Activated CD4-positive, alpha-beta memory T cell treated with anti-CD3 and anti-CD28 coated beads, Interleukin-2, amount 10 ng/mL, durations not matched to agents 7 days and 5 days (primary cell): ENCODE measurements at places on chromosomes 1 and 21.

DNA sequence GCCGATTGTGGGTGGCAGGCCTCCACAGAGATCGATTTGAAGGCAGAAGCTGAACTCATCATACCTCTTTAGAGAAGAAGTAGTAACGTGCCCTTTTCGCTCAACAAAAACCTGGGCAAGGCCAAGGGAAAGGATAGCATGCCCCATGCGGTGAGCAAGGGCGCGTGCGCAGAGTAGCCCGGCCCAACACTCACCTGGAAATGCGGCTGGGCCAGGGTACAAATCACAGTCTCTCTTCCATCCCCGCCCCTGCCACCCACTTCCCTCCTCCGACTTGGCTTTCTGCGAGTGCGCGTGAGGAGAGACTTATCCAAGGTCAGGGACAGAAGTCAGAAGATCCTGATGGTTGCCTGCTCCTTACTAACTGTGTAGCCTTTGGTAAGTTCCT is 160.7 kb upstream of the C1orf21 start:
- no peak overlapping the region for H3K27ac ChIP-seq
- DNase-seq: no peak
- H3K27me3 ChIP-seq: peaks cover 1% of the 10 kb centered on the region
- H3K36me3 ChIP-seq: no peaks in the 10 kb centered on the region
- H3K4me1 ChIP-seq: no peaks in the 10 kb centered on the region

DNA sequence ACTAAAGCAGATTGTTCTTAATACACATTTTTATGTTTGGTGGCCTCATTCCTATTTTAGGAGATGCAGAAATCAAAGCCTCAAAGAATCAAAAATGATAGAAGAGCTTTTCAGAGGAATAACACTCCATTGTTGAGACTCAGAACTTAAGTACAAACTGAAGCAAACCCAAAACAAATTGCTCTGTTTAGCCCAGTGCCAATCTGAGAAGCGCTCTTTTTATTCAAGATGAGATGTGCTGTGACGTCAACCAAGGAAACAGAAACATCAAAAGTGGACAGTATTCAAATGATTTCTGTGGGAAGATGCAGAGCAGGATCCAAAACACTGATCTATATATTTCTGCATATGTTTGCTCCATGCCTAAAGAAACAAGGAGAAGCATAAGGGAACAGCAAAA is 18.0 kb downstream of the COLGALT2 start:
- peaks cover 10% of the 10 kb centered on the region for H3K27me3 ChIP-seq
- H3K4me1 ChIP-seq: no peaks in the 10 kb centered on the region
- H3K4me3 ChIP-seq: no peak overlapping the region
- H3K27ac ChIP-seq: no peak overlapping the region
- no peak for DNase-seq

GRCh38 chr1:244349103-244349531 is 102.6 kb downstream of the ADSS2 start:
- H3K4me1 ChIP-seq: peaks cover 40% of the 10 kb centered on the region
- no peaks in the 10 kb centered on the region for H3K36me3 ChIP-seq
- no peak overlapping the region for H3K4me3 ChIP-seq
- no peak overlapping the region for H3K27ac ChIP-seq
- peaks cover 3% of the 10 kb centered on the region for H3K27me3 ChIP-seq

- DNase-seq: no peak
- H3K27ac ChIP-seq: peak overlapping the region; percentile 68
- H3K4me1 ChIP-seq: peaks cover 67% of the 10 kb centered on the region
Observed at GRCh38 chr21:44865561-44866280, 7.8 kb downstream of the PTTG1IP start.

DNA sequence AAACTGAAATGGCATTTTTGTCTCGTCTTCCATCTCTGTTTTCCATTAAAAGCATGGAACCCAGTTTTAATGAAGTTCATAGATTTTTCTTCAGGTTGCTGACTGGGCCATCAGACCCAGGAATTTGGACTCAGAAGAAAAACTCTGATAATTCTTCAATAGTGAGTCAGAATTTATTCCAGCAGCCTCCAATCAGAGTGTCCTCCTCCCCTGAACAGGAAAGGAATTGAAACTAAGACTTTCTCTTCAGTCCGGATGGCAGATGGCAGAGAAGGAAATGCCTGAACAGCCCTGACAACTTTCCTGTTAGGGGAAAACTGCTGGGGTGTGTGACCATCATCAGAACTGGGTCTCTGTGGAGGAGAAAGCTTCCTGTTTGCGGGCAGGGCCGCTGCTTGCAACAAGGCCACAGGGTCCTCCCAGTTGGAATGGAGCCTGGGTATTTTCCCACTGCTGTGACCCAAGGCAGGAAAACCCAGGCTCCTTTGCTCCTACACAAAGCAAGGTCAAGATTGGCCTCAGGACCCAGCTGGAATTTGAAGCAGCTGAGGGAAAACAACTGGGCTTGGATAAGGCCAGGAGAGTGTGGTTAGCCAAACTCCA is 20.7 kb downstream of the CD34 start:
- peaks cover 6% of the 10 kb centered on the region for H3K27me3 ChIP-seq
- H3K36me3 ChIP-seq: no peaks in the 10 kb centered on the region
- H3K4me3 ChIP-seq: no peak overlapping the region
- H3K4me1 ChIP-seq: peaks cover 11% of the 10 kb centered on the region

GRCh38 chr1:222783051-222783450 is 31.8 kb upstream of the DISP1 start:
- no peak overlapping the region for H3K4me3 ChIP-seq
- DNase-seq: no peak
- peaks cover 32% of the 10 kb centered on the region for H3K27me3 ChIP-seq
- no peak overlapping the region for H3K27ac ChIP-seq

DNA sequence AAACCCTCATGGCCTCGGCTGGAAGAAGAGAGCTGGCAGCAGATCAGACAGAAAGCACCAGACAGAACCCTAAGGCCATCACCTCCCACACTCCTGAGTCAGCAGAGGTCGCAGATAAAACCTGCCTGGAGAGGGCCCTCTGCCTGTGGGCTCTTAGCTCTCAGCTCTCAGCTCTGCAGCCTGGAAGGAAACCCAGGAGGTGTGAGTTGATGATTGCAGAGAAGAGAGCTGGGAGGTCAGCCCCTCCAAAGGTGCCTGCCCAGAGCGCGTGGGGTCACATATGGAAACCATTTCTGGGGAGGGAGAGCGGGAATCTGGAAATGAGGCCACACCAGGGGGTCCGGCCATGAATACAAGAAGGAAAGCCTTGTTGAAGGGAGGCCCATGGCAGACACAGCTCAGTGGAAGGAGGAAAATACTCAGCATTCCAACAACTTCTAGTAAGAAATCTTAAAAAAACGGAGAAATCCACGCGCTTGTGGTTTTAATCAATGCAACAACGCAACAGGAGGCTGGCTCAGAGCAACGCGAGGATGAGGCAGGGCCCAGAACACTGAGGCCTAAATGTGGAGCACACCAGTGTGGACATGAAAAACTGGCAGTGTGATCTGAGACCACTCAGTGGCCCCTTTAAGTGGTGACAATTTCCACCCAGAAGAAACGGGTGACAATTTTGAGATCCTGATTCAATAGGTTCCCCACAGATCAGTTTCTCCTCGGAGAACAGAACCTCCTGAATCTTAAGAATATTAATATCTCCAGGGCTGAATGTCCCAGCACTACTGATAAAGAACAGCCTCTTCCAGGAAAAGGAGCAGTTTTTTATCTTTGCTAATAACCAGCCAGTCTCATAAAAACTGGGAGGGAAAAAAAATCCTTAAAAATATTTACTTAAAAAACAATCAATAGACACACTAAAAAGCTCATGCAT is 45.7 kb downstream of the PSMG1 start:
- no peaks in the 10 kb centered on the region for H3K36me3 ChIP-seq
- H3K4me3 ChIP-seq: no peak overlapping the region
- peaks cover 2% of the 10 kb centered on the region for H3K27me3 ChIP-seq
- no peaks in the 10 kb centered on the region for H3K4me1 ChIP-seq

DNA sequence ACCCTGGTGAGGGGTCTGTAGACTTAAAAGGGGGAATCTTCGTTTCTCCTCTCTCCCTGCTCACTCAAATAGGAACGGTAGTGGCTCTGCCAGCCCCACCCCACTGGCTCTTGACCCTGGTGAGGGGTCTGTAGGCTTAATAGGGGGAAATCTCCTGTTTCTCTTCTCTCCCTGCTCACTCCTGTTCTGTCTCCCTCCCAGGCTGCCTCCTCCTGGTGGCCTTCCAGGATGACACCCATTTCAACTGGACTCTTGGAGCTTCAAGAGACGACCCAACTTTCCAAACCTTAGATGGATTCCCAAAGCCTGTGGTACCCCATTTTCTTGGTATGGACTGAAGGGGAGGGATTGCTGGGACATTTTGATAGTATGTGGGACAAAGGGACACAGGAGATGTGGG is 1.4 kb upstream of the EPHB2 start:
- no peak overlapping the region for H3K27ac ChIP-seq
- H3K36me3 ChIP-seq: peaks cover 2% of the 10 kb centered on the region
- peaks cover 54% of the 10 kb centered on the region for H3K27me3 ChIP-seq
- H3K4me1 ChIP-seq: peaks cover 23% of the 10 kb centered on the region

DNA sequence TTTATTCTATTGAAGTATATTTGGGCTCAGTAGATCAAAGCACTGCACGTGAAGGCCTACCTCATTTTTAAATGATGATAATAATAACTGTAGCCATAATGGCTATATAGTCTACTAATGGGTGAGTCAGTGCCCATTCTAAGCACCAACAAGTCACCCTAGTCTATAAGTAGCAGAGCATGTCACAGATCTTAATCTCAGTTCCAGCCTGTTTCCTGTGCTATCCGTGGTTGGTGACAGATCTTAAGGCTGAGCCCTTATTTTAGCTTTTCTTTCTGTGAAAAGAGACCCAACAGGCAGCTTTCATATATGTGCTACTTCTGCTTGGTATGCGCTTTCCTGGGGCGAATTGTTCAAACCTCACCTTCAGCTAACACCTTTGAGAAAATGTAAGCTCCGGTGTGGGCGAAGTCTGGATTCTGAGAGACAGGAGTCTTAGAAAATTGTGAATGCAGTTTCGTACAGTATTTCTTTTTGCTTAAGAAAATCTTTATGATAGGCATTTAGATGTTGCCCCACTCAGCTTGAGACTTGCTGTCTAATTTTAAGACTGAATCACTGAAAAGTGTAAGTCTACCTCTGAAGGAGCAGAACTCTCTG is 59.6 kb downstream of the FMN2 start:
- no peaks in the 10 kb centered on the region for H3K36me3 ChIP-seq
- no peaks in the 10 kb centered on the region for H3K4me1 ChIP-seq
- DNase-seq: no peak
- H3K27me3 ChIP-seq: peaks cover 4% of the 10 kb centered on the region
- no peak overlapping the region for H3K27ac ChIP-seq
- no peak overlapping the region for H3K4me3 ChIP-seq

- peak overlapping the region; percentile 96 for H3K27ac ChIP-seq
- H3K4me1 ChIP-seq: peaks cover 56% of the 10 kb centered on the region
- peak; percentile 83 for DNase-seq
Observed at GRCh38 chr1:151157067-151157531, 650 bp downstream of the TNFAIP8L2 start.

DNA sequence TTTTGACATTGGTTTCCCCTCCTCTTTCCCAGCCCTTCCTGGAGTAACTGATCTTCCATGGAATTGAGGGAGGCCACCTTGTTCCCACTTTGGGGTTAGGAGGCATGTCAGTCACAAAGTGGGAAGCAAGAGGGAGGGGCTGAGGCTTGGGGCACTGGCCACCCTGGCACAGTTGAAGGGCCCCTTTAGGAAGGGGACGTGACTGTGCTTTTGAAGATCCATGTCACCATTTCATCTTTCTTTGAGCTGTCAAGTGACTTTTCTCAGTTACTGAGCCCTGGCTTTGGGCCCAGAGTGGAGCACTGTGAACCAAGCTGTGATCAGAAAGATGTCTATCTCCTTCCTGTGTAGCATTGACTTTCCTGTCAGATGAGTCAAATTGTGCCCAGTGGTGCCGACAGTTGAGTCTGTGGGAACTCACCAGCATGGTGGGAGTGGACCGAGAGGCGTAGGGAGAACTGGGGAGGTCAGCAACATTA is 38.5 kb upstream of the TDRD10 start:
- H3K36me3 ChIP-seq: peaks cover 11% of the 10 kb centered on the region
- peak overlapping the region; percentile 75 for H3K27ac ChIP-seq
- DNase-seq: peak; percentile 79
- peaks cover 73% of the 10 kb centered on the region for H3K4me1 ChIP-seq

GRCh38 chr1:210483821-210484220 is 155.1 kb downstream of the HHAT start:
- peaks cover 6% of the 10 kb centered on the region for H3K4me1 ChIP-seq
- no peak overlapping the region for H3K4me3 ChIP-seq
- no peaks in the 10 kb centered on the region for H3K27me3 ChIP-seq
- DNase-seq: no peak
- no peak overlapping the region for H3K27ac ChIP-seq

DNA sequence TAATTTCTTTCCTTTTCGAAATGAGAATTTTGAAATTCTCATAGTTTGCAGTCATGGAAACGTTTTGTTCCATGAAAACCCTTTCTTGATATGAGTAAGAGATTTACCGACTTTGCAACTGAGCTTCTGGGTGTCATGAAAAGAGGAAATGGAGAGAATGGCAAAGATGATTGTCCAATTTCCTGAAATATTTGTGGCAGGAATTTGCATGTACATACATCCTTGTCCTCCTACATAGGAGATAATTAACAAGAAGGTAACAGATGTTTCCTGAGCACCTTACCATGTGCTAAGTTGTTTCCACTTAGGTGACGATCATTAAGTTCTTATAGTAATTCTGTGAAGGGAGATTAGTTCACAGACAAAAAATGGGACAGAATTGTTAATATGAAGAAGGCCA is 170.7 kb downstream of the NEGR1 start:
- DNase-seq: no peak
- H3K4me1 ChIP-seq: no peaks in the 10 kb centered on the region
- H3K27me3 ChIP-seq: no peaks in the 10 kb centered on the region
- H3K27ac ChIP-seq: no peak overlapping the region
- H3K36me3 ChIP-seq: no peaks in the 10 kb centered on the region
- H3K4me3 ChIP-seq: no peak overlapping the region

- no peak overlapping the region for H3K4me3 ChIP-seq
- H3K27me3 ChIP-seq: no peaks in the 10 kb centered on the region
- no peak overlapping the region for H3K27ac ChIP-seq
- DNase-seq: no peak
- H3K36me3 ChIP-seq: no peaks in the 10 kb centered on the region
- H3K4me1 ChIP-seq: no peaks in the 10 kb centered on the region
Observed at GRCh38 chr1:164926107-164926506, 367.1 kb downstream of the PBX1 start.
